B cell (primary cell): ENCODE measurements at places on chromosomes 11 and 22. TPM values are rescaled to one million over a fixed set of nuclear protein-coding genes. Genes with fewer than 3 reads are reported as not detected.

DNA sequence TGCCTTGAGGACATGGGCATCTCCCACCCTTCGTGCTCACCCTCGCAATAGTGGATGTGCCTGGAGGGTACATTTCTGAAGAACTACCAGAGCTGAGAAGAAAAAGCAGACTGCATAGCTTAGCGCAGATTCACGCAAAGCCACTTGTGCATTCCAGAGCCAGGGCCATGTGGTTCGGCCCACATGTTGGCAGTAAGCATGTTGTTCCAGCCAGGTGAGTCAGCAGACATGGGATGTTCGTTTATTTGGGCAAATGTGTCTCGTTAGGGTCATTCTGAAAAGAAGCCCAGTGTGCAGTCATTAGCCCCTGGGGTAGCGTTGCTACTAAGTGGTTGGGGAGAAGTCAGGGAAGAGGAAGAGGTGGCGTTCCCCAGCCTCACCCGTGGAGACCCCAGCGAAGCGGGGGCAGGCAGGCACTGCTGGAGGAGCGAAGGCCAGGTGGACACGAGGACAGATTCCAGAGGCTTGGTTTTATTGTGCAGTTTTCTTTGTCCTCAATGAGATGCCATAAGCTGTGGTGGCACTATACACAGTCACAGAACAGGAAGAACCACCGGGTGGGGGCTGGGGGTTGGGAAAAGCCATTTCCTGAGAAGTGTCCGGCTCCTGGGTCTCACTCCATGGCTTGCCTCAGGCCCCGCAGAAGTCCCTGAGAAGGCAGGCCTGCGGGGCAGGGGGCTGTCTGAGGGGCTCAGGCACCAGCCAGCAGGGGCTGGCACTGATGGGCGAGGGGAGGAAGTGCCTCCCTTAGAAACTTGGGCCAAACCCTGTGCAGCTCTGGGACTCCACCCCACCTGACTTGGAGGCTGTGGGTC, 5.0 kb downstream of the THY1 start:
- no peak for DNase-seq

DNA sequence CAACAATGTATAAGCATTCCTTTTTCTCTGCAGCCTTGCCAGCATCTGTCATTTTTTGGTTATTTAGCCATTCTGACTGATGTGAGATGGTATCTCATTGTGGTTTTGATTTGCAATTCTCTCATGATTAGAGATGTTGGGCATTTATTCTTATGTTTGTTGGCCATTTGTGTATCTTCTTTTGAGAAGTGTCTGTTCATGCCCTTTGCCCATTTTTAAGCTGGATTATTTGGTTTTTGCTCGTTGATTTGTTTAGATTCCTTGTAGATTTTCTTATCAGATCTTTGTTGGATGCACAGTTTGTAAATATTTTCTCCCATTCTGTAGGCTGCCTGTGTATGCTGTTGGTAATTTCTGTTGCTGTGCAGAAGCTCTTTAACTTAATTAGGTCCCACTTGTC, 259.6 kb upstream of the SESN3 start:
- DNase-seq = no peak

DNA sequence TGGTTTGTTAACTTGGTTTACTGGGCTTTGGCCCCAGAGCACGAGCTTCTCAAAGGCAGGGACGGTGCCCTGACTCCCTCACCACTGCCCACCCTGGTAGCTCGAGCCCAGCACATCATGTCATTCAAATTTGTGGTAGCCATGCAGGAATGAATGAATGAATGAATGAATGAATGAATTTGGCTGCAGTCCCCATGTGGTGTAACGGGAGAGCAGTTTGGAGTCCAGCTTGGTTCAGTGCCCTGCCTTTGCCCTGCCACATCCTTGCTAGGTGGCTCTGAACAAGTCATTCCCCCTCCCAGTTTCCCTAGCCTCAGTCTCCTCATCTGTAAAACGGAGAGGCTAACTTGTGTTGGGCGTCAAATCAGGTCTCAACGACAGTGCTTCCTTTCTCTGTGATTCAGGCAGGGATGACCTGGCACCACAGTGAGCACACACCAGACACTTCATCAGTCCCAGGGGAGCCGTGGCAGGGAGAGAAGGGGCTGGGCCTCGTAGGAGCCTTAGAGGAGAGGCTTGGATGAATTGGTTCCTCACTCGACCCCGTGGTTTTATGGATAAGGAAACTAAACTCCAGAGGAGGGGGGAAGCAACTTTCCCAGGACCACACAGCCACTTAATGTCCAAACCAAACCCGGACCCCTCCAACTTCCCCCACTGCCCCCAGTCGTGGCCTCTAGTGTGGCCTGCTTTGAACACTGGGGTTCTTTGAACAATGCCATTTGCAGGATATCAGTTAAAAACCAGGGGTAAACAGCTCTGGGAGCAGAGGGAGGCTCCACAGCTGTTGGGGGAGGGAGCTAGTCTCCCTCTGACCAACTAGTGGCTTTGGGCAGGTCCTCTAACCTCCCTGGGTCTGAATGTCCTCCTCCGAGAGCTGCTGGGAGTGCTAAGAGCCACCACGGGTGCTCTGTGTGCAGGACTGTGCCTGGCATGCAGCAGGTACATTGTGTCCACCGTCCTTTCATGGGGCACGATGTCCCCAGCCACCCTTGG, 86.2 kb downstream of the CACNA1I start:
- DNase-seq = no peak

GRCh38 chr11:81839976-81840375, 893.7 kb downstream of the FAM181B start:
- DNase-seq = no peak

DNA sequence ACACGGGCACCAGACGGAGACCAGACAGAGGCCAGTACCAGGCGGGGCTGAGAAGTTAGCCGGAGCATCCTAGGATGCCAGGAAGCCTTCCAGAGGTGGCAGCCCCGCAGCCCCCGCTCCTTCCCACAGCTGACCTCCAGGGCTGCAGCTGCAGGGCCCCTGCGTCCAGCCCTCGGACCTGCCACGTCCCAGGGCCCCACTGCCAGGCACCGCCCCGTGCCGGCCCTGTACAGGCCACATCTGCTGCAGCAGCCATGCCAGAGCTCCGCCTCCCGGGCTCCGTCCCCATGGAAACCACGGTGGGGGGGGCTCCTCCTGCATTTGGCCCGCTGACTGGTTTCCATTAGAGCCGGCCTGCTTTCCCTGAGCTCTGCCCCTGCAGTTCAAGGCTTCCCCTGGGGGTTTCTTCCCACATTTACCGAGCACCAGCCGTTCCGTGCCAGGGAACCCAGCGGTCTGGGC, 62.5 kb upstream of the PPARA start:
- DNase-seq = no peak

DNA sequence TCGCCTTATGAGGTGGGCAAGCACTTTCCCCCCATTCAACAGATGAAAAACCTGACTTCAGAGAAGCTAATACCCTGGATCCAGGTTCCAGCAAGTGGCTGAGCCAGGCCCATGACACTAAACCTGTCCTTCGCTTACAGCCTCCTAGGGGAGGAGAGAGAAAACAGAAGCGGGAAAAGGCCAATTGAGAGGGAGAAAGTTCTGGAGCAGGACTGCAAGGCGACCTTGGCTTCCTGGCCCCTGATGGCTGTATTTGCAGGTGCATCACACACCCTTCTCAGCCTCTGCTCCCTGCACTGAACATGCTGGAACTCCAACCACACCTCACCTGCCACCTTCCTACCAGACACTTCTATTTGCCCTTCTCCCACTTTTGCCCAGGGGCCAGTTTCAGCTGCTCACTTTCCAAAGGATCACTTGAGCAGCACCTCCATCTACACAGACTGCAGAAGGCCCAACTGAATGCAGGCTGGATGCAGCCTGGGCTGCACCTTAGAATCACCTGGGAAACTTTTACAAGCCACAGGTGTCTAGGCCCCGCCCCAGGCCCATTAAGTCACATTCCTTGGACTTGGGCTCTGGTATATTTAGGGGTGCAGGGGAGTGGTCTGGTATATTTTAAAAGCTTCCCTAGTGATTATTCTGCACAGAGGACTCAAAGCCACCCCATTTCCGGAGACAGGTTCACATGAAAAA, 14.3 kb upstream of the ADA2 start:
- no peak for DNase-seq

GRCh38 chr11:5737670-5738392, 1.6 kb downstream of the OR56B1 start:
- no peak for DNase-seq

DNA sequence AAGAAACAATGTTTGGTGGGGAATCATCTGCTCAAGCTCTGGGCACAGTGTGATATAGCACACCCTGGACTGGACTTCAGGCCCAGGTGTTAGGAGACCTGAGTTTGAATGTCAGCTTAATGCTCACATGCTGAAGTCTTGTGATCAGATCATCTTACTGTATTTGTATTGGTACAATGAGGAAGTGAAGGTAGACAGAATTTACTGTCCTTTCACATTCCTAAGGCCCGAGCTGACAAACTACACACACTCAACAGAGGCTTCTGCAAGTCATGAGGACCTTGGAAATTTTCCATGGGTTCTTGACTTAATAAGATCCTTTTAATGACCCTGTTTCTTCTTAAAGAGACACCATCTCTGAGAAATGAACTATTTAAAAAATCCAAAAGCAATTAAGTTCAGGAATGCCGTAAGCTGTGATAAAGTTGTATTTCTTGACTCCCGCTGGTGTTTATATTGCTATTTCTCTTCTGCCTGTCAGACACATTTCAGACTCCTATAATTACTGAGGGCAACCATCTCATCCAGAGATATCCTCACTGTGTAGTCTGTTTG, 802.0 kb downstream of the DLG2 start:
- DNase-seq = no peak

- no peak for DNase-seq
Measured at GRCh38 chr11:10838881-10839280, 19.0 kb downstream of the ZBED5 start.

- no peak for DNase-seq
Measured at GRCh38 chr11:44957776-44958564, 7.3 kb upstream of the TP53I11 start.

DNA sequence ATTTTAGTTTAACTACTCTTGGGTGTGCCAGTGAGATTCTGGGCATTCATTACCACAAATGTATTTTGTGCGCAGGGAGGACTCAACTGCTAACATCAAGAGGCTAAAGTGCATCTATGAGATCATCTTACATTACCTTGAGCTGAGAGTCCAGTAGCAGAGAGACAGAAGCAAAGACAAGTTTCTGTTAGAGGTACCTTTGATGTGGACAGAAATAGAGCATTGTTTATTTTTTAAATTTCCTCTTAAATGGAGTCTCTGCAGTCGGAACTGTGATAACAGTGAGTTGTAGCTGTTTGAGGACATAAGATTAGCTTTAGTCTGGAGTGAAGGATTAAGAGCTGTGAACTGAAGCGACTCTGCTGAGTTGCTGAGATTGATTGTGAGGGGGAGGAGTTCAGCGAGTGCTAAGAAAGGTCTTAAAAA, 297.0 kb downstream of the CADM1 start:
- no peak for DNase-seq

DNA sequence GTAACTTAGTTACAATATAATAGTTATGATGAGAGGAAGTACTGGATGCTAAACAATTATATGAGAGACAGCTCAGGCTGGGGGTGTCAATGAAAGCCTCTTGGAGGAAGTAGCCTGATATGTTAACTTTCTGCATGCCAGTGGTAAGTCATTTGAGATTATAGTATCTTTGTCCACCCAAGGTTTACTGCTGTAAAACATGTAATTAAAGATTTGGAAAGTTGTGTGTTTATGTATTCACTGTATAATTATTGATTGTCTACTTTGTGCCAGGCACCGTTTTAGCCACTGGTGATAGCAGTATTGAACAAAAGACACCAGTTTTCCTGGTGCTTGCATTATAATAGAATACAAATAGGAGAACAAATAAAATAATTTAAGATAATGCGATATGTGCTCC, 624 bp upstream of the DNAJB7 start:
- DNase-seq = no peak

- DNase-seq = no peak
Measured at GRCh38 chr11:82268627-82269026, 465.0 kb downstream of the FAM181B start.

DNA sequence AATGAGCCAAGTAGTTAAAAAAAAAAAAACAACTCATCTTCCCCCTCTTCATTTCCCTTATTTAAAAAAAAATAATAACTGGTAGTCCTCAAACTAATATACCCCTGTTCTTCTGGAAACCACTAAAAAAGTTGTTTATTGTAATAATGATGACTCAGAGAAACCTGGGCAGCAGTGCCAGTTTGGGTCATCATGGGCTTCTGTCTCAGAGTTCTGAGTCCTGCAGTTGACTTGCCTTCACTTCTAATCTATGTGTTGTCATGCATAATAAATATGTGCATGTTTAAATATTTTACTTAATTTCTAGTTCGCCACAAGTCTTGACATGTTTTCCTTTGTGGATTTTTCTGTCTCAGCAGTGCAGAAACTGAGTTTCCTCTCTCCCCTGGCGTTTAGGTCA, 46.8 kb downstream of the PPP2R1B start:
- DNase-seq = no peak

GRCh38 chr22:17938484-17938924, 85.9 kb downstream of the MICAL3 start:
- DNase-seq = no peak

DNA sequence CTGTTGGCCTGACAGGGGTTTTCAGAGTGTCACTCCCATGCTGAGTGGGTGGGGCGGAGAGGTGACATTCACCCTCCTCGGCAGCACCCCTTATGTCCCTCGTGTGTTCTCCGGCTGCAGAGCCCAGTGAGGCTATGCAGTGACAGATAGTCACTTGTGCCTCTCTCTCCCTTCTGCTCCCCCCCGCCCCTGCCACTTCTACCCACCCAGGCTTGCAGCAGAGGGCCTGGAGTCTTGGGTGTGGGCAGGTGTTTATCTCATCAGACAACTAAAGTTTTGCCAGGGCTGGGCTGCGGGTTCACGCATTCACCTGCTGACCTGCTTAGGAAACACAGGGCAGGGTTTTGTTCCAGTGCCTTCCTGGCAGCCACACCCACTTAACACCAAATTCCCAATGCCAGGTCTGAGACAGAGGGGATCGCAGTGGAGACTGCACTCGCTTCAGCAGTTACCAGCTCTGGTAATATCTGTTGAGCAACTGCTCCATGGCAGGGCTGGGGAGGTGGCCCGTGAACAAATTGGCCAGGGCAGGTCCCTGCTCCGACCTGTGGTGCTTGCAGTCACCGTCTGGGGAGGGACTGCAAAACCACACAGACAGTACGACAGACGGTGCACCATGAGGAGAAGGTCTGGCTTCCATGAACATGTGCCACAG, 50.5 kb upstream of the ADA2 start:
- no peak for DNase-seq

- no peak for DNase-seq
Measured at GRCh38 chr11:16395601-16396000, 39.3 kb upstream of the SOX6 start.

GRCh38 chr22:21975273-21975672, 7.3 kb downstream of the TOP3B start:
- no peak for DNase-seq

DNA sequence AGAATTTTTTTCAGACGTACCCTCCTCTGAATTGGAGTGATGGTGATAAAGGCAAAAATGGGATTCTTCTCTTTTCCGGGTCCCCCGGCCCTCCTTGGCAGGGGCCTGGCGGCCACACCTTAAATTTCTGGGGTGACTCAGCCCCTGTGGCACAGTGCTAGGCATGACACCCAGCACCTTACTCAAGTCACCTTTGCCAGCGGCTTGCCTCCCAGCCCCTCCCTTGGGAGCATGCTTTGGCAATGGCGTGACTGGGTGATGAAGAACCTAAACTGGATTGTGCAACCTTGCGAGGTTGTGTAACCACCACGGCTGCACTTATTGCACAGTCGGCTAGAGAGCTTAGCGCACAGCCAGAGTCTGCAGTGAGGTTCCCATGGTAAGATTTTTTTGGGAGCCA, 16.2 kb upstream of the LDLRAD3 start:
- DNase-seq = no peak

Gene FAM227A
- total RNA-seq = 0.57 and 1.1 TPM in 2 replicates

Gene OR51I1
- not detected in 2 replicates for total RNA-seq

Gene MLC1
- not detected in 2 replicates for total RNA-seq

Gene P2RX3
- total RNA-seq = not detected in 2 replicates

Gene LINC01488
- not detected in 2 replicates for total RNA-seq

Gene RAB36
- total RNA-seq = 1.9 and 3.3 TPM in 2 replicates

Gene TMEM132A
- total RNA-seq = 11.3 and 13.8 TPM in 2 replicates

Gene DSCAML1
- total RNA-seq = 1.2 and 1.3 TPM in 2 replicates
